ENCODE measurements at places on chromosomes 7 and 10.

DNA sequence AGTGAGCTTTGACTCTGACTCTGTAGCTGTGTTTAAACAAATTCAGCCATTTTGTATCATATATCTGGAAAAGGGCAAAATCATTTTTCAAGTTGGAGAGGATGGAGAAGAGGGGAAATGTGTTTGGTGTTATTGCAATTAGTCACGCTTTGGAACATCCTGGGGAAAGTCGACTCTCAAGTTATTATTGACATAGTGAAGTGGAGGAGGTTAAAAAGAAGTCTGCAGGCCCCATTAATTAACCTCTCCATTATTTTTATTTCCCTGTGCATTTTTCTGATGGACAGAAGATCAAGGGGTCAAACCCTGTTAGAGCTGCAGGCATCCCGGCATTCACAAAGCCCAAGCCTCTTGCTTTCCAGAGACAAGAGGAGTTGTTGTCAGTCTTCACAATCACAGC is 132.6 kb downstream of the TEX36 start:
- no peak for DNase-seq

DNA sequence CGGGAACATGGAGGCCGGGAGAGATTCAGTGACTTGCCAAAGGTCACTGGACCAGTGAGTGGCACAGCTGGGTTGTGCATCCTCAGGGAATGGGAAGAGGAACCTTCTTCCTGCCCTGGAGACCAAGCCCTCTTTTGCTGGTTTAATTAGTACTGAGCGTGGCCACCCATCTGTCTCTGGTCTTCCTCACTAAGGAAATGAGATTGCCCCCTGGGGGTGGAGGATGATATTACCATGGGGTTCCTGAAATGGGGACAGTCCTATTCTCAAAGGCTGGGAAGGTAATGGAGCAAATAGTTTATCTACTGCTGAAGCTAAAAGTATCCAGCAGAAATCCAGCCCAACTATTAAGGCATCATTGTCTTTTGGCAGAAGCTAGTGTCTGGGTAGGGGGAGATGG is 98.6 kb upstream of the FGFR2 start:
- DNase-seq, result no peak

DNA sequence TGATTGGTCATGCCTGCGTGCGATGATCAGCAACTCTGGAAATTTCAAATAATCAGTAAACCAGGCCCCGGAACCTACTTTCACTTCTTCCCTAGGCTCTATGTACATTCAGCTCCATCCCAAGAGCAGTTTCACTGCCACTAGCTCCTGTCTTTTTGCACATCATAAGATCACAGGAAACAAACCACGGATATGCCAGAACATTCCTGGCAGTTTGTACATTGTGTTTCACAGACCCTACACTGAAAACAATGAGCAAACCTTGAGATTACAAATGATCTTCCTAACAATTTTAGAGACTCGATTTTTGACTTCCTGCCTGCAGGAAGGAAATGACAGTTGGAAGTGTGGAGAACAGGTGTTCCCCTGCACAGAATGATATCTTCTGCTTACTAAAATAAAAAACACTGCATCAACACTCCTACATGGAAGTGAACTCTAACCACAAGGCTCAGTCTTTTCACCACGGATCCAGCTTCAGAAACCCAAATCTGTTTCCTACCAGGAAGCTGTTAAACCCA is 7.6 kb upstream of the TMEM236 start:
- no peak for DNase-seq

GRCh38 chr10:63319231-63319630 is 146.5 kb downstream of the JMJD1C start:
- DNase-seq, result no peak
